DMS 273 treated with DMSO at 0.1 percent for 48 hours (cell line): ENCODE measurements at places on chromosomes 3 and 15.
A peak's percentile ranks its signal among the peaks of the same experiment; 100 is the strongest.

- DNase-seq: no peak
Measured at GRCh38 chr15:62799919-62800318, 242.6 kb upstream of the TPM1 start.

- no peak for DNase-seq
Measured at GRCh38 chr3:14235912-14236295, 57.3 kb downstream of the LSM3 start.

DNA sequence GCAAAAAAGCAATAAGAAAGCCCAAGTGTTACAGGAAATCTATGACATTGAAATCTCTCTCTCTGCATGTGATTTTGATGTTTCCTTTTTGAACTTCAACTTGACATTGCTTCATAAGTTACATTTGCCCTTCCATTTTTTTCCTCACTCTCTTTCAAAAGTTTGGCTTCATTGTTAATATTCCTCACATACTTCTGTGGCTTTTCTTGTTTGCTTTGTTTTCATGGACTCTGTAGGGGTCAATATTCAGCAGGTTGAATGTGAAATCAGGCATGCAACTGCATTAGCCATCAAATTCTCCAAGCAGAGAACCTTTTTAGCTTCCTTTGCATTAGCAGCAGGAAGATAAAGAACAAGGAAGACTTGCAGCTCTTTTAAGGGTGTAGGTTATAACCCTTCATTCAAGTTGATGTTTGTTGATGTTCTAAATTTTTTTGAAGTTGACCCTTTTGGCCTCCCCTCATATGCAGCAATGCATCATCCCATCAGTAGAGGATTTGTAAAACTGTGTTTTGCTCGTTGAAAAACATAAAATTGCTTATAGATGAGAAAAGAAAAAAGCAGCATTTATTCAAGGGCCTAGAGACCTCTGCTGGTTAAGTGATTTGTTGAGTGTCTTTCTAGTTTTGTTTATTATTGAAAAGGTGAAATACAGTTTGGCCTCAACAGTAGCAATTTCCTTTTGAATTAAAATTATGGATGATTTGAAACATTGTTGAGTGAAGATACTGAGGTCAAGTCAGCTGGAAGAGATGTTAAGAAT is 211.4 kb downstream of the IL5RA start:
- no peak for DNase-seq

GRCh38 chr15:88323976-88324740 is 67.6 kb upstream of the NTRK3 start:
- no peak for DNase-seq

GRCh38 chr3:102174312-102174712 is 260.5 kb upstream of the ZPLD1 start:
- DNase-seq: no peak

DNA sequence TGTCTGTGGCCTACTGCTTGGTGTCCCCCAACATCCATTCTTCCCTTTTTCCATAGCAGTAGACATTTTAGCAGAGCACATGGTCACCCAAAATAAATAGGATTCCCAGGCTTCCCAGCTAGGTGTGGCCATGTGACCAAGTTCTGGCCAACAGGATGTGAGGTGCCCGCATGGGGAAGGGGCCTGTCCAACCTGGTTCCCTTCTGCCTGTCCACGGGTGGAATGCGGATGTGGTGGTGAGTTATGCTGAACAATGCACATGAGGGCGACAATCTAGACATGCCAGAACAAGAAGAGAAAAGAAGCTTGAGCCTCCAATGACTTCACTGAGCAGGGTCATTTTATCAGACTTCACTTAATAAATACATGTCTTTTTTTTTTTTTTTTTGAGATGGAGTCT is 77.6 kb upstream of the DLG1 start:
- DNase-seq: no peak

DNA sequence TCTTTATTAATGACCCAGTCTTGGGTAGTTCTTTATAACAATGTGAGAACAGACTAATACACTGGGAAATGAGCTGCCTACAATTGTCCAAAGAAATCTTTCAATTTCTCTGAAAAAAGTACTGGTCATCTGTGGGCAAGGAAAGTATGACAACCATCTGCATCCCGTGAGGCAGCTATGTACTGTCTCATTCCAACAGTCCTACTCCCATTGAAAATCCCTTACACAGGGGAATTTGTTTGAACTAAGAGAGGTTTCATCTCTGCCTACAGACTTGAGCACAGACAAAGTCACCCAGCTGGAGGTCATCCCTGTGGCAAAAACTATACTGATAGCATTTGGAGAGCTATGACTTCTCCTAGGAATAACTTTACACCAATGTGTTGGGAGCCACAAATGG is 27.1 kb downstream of the SHC4 start:
- no peak for DNase-seq

DNA sequence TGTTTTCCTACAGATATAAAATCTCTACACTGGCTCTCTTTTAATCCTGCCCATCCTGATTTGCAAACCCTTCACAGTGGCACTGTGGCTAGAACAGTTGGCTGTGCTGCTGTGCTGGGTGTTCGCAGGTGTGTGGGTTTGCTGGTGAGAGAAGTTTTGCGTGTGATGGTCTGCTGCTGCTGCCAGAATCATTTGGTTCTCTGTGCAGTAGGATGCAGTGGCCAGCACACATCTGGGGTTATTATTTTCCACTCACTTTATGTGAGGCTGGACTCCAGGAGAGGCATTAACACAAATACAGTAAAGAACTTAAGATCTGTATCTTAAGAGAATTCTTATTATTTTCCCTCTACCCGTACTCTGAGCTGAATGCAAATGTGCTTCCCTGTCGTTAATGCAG is 16.0 kb upstream of the PSMD6 start:
- no peak for DNase-seq

DNA sequence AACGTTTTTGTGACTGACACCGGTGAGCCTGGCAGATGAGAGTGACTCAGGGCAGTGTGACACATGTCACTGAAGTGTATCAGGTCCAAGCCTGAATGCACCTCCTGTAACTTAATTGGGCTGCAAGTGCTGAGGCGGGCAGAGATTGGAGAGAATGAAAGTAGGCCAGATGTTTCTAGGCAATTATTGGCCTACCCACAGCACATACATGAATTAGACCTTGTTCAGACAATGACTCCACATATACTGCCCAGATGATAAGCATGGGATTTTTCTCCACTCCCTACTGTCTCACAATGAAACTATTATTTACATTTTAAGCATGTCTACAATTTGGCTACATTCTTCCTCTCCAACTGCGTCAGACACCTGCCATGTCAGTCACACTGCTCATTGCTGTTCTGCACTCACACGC is 187.3 kb upstream of the ZNF385D start:
- DNase-seq: no peak

DNA sequence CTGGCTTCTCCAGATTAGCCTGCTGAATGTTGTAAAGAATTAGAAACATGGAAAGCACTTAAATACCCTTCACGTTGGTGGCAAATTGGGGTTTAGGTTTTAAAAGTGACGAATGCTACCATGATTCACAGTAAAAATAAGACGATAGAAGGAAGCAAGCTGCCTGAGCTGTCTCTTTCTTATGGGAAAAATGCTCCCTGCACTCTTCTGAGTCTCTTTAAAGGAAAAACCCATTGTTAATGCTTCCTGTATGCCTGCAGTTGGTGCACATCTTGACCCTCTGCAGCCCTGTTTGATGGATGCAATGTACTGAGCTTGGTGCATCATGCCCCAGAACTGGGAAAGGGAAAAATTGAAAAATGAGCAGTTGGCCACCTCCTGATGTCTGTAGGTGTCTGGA is 258.6 kb upstream of the RASGRP1 start:
- DNase-seq: no peak

GRCh38 chr3:190697901-190698300 is 164.6 kb downstream of the GMNC start:
- no peak for DNase-seq

- no peak for DNase-seq
Measured at GRCh38 chr3:66312039-66312438, 91.2 kb downstream of the SLC25A26 start.

DNA sequence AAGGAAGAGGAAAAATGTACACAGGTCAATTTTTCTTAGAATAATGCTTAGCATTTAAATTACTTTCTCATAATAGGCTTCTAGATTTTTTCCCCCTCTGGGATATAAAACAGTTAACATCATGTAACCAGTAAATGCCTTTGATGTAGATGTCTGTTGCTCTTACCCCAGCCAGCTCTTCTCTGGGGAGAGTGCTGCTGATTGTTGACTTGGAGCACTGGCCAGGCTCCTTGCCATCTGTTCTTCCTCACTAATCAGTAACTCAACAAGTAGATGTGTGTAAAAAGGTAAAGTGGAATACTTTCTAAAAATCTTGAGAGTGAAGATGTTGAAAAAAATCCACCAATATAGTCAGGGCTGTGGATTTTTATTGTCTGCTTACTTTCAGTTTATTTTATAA is 42.2 kb downstream of the RIOX2 start:
- peak; percentile 83 for DNase-seq

GRCh38 chr15:40618906-40619305 is 24.9 kb downstream of the KNL1 start:
- DNase-seq: no peak

GRCh38 chr15:50641318-50641717 is 45.3 kb downstream of the TRPM7 start:
- DNase-seq: no peak

- no peak for DNase-seq
Measured at GRCh38 chr3:73786321-73786807, 161.6 kb upstream of the PDZRN3 start.

GRCh38 chr15:51229907-51230330 is 108.5 kb downstream of the CYP19A1 start:
- DNase-seq: no peak

DNA sequence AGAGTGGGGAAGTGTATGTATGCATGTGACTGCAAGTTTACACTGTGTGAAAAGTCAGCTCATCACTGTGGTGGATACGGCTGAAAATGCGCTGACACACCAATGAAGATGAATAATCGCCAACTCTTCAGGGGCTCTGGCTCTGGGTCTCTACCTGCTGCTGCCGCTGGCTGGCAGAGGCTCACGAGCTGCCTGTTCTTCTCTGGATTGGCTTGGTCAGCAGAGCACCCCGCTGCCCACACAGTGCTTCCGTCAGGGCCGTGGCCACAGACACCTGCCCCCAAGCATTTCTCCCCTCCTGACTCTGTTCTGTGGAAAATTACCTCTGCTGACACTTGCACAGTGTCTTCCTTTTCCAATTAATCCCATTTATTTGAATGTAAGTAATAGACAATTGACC is 215.5 kb downstream of the GAP43 start:
- DNase-seq: no peak
